Stimulated activated CD4-positive, alpha-beta T cell treated with anti-CD3 and anti-CD28 coated beads, Interleukin-12 subunit alpha, Interleukin-12 subunit beta, amount 100 ng/mL, for 4 hours (primary cell): ENCODE measurements at places on chromosomes 1 and 21.
A peak's percentile ranks its signal among the peaks of the same experiment; 100 is the strongest.

DNA sequence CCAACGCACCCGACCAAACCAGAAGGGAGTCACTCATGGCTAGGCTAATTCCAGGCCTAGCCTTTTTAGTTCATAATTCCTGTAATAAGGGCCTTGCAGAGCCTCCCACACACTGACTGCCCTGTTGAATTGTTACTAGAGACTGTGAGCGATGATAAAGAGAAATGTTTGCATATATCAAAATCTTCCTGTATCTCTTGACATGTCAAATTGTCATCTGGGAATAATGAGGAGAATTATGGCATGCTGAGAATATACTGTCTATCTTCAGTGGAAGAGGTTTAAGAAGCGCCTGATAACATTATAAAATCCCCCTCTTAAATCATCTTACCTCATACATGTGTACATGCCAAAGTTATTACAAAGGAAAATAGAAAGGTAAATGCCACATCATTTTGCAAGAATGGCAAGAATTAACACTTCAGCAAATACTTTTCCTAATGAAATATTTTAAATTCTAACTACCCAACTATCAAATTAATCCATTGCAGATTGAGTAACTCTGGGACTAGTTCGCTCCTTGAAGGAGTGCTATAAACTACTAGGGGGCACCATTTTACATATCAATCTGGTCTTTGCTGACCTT, 144.1 kb downstream of the CENPF start:
- DNase-seq: no peak

DNA sequence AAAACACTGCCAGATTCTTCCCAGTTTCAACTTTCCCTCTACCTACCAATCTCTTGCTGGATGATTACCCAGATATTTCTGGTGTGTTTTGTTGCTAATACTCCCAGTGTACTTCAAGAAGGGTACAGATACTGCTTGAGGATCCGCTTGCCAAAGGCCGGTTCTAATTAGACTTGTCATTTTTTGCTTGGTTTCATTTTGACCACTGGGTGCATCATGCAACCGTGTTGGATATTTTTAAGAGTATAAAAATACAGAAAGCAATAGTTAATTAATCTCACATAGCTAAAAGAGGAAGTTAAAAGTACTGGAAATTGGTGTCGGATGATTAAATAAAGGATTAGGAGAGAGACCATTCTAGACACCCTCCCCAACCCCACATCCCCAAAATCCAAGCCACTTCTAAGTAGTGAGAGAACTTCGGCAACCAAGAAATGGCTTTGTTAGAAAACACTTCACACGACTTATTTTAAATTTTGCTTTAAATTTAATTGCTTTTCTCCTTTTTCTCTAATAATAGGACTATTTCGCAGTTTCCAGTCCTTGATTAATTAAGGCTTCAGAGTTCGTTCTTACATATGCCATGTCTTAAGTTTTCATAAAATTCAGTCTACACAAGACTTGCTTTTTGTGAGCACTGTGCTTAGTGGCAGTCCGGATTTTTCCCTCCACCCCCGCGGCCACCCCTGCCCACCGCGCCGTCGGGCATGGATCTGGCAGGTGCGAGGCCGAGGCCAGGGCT, 2.5 kb upstream of the CDKN2C start:
- no peak for DNase-seq

GRCh38 chr21:25858325-25858724, 123.6 kb downstream of the GABPA start:
- no peak for DNase-seq

DNA sequence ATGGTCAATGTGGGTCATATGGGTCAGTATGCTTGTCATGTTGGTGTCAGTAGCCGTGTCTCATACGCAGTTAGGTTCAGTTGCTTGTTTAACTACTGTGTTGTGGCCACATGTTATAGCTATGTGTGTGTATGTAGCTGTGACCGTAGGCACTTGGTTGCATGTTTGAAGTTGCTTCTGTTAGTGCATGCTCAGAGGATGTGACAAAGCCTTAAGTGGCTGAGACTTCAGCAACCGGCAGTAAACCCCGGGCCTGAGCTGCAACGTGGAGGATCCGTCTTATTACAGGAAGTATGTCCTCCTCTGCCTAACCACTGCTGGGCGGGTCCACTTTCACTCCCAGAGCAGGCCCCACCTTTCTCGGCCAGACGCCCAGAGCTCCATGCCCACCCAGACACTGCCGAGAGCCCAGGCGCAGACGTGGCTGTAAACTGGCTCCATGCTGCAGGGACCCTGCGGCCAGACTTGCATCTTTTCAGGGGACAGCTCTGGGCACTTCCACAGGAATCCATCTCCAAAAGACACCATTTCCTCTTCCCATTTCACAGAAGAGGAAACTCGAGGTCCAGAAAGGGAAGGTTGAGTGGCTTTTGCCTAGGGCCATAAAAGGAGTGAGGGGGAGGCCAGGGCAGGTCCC, 2.2 kb downstream of the TCEA3 start:
- DNase-seq: peak; percentile 30

- no peak for DNase-seq
Measured at GRCh38 chr1:156336242-156336641, 1.9 kb downstream of the CCT3 start.

- peak; percentile 61 for DNase-seq
Measured at GRCh38 chr21:37365517-37366481, 774 bp upstream of the DYRK1A start.

GRCh38 chr21:32562426-32562825, 22.9 kb downstream of the TCP10L start:
- DNase-seq: no peak

DNA sequence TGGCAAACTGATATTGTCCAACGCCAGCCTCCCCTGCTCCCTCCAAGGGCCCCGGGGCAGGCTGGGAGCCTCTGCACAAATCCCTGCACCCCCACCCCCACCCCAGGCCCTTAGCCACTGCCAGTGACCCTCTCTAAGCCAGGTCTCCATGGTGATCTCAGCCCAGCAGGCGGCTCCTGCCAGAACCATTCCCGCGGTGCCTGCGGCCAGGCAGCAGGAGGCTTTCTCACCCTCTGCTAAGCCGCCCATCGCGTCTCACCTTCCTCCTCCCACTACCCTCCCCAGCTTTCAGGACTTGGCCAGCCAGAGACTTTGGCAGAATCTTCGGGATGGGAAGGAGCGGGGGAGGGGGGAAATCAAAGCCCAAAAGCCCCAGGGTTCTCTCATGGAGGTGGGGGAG, 46.8 kb upstream of the WASF2 start:
- DNase-seq: no peak

DNA sequence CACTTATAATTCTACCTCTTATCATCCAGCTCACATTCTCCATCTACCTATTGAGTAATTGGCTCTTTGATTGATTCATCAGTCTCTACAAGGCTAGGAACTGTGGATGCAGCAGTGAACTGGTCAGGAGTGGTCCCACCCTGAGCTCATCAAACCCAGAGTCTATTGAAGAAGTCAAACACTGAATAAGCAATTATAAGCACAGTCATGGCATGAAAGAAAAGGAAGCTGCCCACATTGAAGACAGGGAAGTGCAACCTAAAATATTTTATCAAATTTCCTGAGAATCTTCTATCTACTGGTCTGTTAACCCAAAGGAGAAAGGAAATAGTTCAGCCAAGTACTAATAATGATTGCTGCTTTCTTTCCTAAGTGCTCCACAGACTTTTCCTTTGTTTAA, 35.7 kb downstream of the ACP6 start:
- DNase-seq: no peak

- DNase-seq: no peak
Measured at GRCh38 chr1:66557157-66557556, 23.2 kb downstream of the SGIP1 start.

- DNase-seq: no peak
Measured at GRCh38 chr1:15954316-15954715, 21.6 kb downstream of the ZBTB17 start.

- no peak for DNase-seq
Measured at GRCh38 chr21:33685613-33686197, 43.4 kb downstream of the ITSN1 start.

- DNase-seq: peak; percentile 12
Measured at GRCh38 chr1:6419804-6420453, at the start of gene HES2. HES2 (minus strand) TSS chr1:6419919; CDS start chr1:6419820, 99 bp downstream.

DNA sequence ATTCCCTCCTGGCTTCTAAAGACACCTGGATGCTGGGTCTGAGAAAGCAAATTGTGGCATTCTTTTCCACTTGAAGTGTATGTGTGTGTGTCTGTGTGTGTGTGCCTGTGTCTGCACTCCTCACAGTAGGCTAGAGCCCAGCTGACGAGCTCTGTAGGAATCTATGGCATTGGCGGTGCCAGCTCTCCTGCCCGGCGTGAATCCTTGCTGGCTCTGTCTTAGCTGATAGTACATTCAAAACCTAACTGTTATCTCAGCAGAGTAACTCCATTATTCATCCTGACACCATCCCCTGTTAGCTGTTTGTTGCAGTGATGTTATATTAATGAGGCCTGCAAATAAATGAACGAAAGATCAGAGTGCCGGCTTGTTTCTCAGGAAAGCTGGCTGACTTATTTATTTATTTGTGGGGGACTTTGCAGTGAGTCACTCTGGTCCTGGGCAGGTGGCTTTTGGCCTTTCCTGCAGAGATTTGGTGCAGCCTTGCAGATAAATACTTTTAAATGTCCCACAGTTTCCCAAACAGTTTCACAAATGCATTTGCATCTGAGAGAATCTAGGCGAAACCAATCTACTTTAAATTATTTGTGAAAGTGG, 160.6 kb upstream of the CD34 start:
- no peak for DNase-seq

GRCh38 chr1:180482425-180483275, 19.7 kb downstream of the ACBD6 start:
- DNase-seq: no peak

GRCh38 chr1:189350983-189351616, 1126.6 kb downstream of the BRINP3 start:
- DNase-seq: no peak

DNA sequence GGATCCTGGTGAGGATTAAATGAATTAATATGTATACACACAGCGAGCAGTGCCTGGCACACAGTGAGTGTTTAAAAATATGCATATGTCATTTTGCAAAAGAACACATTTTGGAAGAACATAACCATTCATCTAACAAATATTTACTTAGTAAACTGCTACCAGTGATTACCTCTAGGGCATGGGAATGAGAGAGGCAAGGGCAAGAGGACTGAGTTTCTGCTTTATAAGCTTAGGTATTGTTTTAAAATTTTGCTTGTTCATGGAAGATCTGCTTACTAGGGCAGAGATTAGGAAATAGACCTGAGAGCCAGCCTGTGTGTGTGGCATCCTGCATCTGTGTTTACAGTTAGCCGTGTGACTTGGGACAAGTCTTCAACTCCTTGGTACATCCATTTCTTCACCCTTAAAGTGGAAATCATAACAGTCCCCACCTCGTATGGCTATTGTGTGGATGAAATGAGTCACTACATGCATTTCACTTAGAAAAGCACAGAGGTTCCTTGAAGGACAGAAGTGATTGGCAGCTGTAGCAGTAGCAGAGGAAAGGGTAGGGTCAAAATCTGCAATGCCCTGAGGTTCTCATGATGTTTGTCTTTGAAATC, 198.5 kb upstream of the FMN2 start:
- DNase-seq: no peak

- no peak for DNase-seq
Measured at GRCh38 chr1:112722601-112723510, 7.7 kb upstream of the PPM1J start.

- DNase-seq: no peak
Measured at GRCh38 chr1:225769687-225770086, 7.9 kb upstream of the SRP9 start.

DNA sequence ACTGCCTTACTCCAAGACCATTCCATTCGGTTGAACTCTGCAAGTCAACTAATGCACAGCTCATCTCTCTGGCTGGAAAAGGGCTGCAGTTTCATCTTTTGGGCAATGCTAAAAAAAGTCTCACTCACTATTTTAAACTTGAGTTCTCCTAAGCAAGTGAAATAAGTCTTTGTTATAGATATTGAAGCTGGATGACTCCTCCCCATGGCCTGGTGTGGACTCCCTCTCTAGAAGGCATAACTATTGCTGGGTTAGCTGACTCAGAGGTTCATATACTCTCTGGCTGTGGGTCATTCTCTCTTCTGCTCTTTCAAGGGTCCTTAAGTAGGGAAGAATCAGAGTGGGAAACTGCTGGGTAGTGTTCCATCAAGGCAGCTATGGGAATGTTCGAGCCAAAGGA, 88.0 kb downstream of the XCL2 start:
- no peak for DNase-seq

- DNase-seq: no peak
Measured at GRCh38 chr1:100982793-100983192, 42.8 kb downstream of the DPH5 start.

- peak; percentile 70 for DNase-seq
Measured at GRCh38 chr1:156601122-156601830, at the start of gene GPATCH4. GPATCH4 (minus strand) TSS chr1:156601479.

DNA sequence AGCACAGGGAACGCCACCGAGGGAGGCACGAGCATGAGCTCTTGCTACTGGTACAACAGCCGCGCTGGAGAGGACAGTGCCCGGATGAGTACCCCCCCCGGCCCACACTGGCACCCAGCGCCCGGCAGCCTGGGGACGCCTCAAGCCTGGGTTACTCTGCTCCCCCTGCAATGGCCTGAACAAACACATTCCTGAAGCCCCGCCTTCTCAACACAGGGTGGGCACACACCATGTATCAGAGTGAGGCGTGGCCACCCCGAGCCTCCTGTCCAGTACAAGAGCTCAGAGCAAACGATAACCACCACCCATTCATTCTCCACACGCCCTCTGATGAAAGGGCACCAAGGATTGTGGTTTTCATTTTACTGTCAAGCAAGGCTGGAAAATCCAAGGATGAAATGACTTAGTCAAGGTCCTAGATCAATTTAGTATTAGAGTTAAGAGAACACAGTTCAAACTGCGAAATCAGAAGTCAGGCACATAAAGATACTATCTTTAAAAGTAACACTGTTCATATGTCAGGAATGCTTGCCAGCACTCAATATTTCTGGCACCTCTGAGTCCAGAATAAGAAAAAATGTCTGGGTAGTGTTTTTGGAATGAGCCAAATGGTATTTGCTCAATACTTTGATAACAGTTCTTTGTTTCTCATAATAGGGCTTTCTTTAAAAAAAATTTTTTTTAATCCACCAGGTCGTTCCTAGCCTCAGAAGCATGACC, 22.0 kb downstream of the UBE2G2 start:
- no peak for DNase-seq

- DNase-seq: no peak
Measured at GRCh38 chr1:14996133-14997050, 157.2 kb upstream of the TMEM51 start.

GRCh38 chr1:104933846-104934245, 1184.1 kb downstream of the AMY1C start:
- DNase-seq: no peak

DNA sequence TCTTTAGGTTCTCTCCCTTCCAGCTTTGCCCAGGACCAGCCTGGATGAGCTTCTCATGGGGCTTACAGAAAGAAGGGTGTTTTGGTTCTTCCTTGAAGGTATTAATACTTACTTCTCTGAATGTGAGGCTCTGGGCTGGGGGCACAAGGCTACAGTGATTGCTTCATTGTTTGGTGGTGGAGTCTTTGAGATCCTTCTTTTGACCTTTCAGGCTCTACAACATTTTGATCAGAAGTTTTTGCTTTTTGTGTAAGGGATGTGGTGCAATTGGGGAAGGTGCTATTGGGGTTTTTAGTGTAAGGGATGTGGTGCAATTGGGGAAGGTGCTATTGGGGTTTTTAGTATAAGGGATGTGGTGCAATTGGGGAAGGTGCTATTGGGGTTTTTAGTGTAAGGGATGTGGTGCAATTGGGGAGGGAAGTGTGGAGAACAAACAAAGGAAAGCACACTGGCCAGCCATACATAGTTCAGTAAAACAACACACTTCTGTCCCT, 103.6 kb upstream of the IVNS1ABP start:
- DNase-seq: no peak
